Tongue (tissue), 3 donors: ENCODE measurements at places on chromosomes 2 and 18.

DNA sequence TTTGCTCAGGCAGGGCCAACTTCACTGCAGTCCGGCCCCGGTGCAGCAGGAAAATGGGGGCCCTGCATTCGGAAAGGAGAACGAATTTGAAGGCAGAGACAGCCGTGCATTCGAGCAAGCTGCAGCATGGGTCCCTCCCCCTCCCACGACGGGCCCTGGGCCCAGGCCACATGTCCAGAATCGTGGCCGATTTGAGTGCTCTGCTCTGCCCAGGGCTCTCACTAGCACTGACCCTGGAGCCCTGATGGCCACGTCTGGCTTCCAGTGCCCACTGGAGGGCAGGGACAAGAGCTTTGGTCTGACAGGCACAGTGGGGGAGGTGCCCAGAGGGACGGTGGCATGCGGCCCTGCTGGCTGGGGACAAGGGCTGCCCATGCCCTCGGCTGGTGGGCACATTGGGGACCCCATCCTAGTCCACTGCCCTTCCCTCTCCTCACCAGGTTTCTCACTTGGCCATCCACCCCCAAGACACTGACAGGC is 14.4 kb upstream of the KLHL30 start:
- no peak for DNase-seq

DNA sequence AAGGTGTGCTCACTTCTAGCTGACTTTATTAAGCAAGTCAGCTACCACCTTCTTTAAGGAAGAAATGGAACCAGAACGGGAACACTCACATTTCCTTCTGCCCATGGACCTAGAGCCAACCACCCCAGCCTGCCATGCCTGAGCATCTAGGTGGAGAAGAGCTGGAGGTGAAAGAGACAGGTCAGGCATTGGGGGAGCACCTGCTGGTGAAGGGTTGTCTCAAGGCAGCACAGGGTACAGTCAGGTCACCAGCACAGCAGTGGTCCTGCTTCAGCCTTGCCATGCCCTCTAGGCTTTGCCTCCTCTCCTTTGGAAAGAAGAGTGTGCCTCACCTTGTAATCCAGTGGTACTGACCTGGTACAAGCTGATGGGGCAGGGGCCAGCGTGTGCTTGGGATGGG is 107.9 kb downstream of the KCNF1 start:
- no peak for DNase-seq

DNA sequence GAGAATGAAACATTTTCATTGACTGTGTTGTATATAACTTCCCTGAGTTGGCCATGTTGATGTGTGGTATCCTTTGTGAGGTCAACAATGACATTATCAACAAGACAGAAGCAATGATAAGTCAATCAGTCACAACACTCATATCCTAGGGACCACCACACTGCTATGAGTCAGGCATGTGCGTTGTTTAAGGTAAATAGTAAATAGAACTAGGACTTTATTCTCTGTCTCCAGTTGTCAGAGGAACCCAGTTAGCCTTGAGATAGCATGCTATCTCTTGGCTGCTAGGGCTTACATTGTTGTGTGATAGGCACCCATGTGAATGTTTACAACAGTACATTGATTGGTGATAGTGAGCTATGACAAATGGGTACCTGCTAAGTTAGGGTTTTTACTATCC is 37.3 kb downstream of the GPD2 start:
- DNase-seq: no peak

GRCh38 chr18:50093366-50094064 is 101.4 kb downstream of the MYO5B start:
- DNase-seq: no peak

GRCh38 chr18:407191-407590 is 93.3 kb downstream of the COLEC12 start:
- DNase-seq: no peak

- DNase-seq: peak; percentile 25
These were observed 108.5 kb upstream of the ID2 start for GRCh38 chr2:8573234-8573941.

DNA sequence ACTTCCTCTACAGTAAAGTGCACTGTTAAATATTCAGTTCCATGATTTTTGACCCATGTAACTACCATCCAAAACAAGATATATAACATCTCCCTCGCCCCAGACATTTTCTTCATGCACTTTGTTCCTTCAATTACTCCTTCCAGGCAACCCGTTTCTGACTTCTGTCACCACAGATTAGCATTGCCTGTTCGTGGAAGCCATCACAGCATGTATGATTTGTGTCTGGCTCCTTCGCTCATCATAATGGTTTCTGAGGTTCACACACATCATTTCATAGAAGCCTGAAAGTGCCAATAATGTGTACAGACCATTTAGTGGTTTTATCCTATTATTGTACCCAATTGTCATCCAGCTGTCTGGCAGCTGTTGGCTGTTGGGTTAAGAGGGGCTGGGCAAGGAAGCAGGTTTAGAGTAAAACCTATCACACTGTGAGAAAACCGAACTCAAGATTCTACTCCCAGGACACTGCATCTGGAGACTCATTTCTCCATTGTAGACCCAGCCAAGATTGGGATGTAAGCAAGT is 16.1 kb downstream of the ARHGAP28 start:
- DNase-seq: peak; percentile 72

GRCh38 chr18:74303936-74304335 is 11.7 kb upstream of the C18orf63 start:
- DNase-seq: no peak

DNA sequence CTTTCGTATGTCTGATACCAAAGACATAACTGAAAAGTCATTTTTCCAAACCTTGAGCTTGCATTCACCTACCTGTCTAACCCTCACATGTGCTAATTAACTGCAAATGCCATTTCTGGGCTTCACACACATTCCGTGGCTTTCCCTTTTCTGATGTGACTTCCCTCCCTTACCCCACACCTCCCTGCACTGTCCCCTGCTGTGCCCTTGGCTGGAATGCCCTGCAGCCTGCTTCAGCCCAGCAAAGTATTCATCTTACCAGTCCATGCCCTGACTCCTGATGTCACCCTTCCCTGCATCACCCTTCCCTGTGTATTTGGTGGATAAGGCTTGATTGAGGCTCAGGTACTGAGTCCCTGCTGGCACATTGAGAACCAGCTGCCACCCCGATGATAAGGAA is 12.2 kb downstream of the RETSAT start:
- DNase-seq: no peak

DNA sequence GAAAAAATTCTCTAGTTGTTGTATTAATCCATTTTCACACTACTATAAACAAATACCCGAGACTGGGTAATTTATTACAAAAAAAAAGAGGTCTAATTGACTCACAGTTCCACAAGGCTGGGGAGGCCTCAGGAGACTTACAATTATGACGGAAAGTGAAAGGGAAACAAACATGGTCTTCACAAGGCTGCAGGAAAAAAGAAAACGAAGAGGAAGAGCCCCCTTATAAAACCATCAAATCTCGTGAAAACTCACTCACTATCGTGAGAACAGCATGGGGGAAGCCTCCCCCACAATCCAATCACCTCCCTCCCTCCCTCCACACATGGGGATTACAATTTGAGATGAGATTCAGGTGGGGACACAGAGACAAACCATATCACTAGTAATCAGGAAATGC is 61.7 kb upstream of the SPTBN1 start:
- no peak for DNase-seq

DNA sequence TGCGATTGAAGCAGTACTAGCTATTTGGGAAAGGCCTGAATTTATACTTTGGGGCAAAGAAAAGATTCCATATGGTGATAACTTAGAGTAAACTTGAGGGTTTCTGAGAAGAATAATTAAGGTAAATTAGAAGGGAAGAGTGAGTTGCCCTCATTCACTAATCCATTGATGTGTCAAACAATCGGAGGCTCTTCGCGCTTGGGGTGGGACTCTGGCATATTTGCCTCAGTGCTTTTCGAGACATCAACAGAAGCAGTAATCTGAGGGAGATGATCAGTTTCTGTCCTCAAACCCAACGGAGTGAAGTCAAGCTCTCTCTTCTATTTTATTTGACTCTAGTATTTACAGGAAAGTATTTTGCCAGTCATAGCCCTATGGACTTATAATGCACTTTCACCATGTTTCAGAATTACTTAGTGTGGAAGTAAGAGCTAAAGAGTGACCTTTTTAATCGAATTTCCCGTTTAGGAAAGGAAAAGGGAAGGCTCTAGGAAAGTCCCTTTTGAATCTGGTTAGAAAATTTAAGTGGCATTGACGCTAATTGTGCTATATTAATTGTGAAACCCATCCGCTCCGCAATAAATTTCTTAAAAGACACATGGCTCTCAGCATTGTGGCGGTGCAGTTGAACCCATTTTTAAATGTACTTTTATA is 1.3 kb downstream of the RAB10 start:
- DNase-seq: peak; percentile 13
